ENCODE measurements at places on chromosomes 5 and 9.
A peak's percentile ranks its signal among the peaks of the same experiment; 100 is the strongest.

DNA sequence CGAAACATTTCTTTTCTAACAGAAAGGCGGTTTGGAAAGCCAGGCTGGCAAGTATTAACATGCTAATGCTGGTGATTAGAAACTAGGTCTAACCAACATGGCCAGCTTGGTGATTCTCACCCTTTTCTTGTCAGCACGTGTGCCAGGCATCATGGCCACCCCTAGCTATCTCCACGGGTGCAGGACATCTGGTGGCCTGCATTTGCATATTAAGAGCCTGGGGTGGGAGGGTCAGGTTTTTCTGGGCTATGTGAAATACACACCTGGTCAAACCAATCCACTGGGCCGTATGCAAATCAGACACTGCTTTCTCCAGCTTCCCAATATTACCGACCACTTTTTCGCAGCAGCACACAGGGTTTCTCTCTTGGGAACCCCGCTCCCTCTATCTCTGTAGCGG lies 612.1 kb downstream of the PTPRD start:
- no peak for DNase-seq

DNA sequence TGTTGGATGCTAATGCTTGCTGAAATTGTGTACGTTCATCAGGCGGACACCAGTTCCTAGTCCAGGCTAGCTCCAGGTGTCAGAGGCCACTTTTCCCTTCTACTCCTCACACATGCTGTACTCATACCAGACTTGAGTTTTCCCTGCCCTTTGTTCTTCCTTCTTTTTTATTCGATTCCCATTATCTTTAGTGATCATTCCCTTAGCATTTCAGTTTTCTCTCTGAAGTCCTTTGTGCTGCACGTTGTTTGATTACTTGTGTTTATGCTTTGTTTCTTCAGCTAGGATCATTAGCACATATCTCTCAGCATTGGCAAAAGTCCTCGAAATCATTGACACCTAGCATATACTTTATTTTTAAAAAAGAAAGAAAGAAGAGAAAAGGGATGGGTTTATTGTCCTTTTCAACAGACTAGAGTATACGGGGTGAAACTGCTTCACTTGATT lies 409 bp upstream of the COX7C start:
- DNase-seq: no peak

DNA sequence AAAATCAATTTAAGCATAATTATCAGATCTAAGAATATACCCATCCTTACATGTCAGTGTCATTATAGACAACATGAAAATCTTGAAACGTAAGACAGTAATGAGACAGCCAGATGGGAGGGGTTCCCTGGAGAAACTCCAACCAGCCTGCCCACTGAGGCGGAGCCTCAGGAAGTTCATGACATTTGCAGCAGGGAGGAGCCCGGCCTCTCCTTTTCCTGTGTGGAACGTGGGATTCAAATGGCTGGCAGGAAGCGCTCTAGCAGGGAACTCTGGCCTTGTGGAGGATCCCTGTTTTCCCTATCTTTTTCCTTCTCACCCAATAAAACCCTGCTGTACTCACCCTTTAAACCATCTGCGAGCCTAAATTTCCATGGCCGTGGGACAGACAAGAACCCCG lies 176.6 kb upstream of the KCNN2 start:
- peak; percentile 70 for DNase-seq

DNA sequence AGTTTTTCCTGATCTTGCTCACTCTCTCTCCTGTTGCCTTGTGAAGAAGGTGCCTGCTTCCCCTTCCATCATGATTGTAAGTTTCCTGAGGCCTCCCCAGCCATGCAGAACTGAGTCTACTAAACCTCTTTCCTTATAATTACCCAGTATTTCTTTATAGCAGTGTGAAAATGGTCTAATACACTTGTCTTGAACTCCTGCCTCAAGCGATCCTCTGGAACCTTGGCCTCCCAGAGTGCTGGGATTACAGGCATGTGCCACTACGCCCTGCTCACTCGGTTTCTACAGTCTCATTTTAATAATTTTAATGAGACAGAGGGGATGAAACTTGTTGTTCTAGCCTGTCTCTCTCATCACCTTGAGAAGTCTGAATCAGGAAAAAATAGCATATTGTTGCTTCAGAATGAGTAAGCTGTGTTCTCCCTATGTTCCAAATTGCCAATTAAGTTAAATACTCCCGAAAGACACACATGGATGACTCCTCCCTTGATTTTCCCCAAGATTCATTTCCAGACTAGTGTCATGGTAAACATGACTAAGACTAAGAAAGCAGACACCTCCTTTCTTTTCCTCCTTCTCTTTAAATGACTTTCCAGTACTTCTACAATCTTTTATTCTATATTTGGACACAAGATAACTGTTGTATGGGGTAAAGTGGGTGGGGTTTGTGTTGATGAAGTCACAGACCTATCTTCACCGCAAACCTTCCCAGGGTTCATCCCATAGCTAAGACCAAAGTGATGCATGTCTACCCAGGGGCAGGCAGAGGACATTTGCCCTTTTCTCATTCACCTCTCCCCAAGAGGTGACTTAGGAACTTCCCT lies 7.8 kb upstream of the DNAJC18 start:
- DNase-seq: peak; percentile 42

DNA sequence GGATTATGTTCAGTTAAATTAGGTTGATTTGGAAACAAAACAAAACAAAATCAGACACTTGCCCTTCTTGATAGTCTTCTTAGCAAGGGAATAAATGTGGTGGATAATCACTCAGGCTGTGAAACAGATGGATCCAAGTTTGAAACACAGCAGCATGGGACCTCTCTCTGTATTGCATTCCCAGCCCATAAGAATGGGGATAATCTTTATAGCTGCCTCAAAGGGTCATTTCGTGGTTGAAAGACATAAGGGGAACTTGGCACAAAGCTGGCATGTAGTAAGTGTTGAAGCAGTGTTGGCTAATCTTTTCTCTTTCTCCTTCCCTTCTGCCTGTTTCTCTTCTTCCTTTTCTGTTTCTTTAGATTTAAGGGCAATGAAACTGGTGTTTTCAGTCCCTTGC lies 333.9 kb upstream of the TLE4 start:
- no peak for DNase-seq

GRCh38 chr9:82923092-82923911 lies 139.6 kb downstream of the RASEF start:
- no peak for DNase-seq

- no peak for DNase-seq
Measured at GRCh38 chr5:169283887-169284286, 17.1 kb downstream of the SLIT3 start.

- peak; percentile 66 for DNase-seq
Measured at GRCh38 chr9:70435948-70436347, 21.5 kb upstream of the KLF9 start.

- no peak for DNase-seq
Measured at GRCh38 chr5:34603378-34603777, 52.8 kb upstream of the RAI14 start.

DNA sequence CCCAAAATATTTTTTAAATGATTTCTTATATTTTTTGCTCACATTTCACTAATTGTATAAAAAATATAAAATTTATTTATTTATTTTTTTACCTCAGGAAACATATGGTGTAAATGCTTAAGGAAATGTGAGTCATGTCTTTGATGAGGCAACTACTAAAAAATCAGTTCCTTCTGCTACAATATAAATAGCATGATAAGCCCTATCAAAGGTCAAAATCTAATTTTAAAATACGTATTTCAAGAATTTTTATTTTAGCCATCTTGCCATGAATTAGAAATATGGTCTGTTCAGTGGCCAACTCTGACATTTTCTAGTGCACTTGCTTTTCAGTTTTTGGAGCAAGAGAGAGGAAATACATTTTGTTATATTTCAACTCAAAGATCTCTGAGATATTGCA lies 50.5 kb downstream of the PDE4D start:
- DNase-seq: peak; percentile 51

GRCh38 chr5:122415030-122415800 lies 103.2 kb downstream of the SNCAIP start:
- peak; percentile 70 for DNase-seq

GRCh38 chr5:10760921-10761184 lies 181 bp downstream of the DAP start:
- no peak for DNase-seq

- no peak for DNase-seq
Measured at GRCh38 chr9:83476513-83476912, 61.7 kb downstream of the FRMD3 start.

DNA sequence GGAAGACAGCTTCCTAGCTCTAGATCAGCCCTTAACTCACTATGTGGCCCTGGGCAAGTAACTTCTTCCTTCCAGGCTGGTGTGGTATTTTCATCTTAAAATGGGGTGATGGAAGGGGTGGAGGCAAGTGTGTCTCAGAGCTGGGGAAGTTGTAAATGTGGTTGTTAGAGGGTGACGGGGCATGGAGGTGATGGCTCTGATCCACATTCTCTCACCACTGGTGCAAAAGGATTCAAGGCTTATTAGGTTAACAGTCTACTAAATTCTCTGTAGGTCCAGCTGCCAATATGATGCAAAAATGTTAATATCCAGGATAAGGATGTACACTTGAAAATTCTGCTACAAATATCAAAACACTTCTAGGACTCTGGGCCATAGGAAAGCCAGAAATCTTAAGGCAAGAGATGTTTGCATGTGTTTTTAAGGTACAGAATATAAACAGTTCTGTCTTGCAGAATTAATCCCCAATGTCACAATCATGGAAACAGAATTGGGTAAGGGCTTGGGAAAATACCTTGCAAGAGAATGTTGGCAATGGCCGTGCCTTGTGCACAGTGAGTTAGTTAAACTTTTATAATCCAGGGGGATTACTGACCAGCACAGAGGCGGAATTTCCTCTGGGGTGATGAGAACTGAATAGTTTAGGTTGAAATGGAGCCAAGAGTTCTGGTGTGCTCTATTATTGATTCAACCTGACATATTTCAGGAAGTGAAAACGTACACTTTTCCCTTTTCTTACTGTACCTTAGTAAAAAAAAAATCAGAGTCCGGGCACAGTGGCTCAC lies 19.8 kb downstream of the TNFSF15 start:
- no peak for DNase-seq

DNA sequence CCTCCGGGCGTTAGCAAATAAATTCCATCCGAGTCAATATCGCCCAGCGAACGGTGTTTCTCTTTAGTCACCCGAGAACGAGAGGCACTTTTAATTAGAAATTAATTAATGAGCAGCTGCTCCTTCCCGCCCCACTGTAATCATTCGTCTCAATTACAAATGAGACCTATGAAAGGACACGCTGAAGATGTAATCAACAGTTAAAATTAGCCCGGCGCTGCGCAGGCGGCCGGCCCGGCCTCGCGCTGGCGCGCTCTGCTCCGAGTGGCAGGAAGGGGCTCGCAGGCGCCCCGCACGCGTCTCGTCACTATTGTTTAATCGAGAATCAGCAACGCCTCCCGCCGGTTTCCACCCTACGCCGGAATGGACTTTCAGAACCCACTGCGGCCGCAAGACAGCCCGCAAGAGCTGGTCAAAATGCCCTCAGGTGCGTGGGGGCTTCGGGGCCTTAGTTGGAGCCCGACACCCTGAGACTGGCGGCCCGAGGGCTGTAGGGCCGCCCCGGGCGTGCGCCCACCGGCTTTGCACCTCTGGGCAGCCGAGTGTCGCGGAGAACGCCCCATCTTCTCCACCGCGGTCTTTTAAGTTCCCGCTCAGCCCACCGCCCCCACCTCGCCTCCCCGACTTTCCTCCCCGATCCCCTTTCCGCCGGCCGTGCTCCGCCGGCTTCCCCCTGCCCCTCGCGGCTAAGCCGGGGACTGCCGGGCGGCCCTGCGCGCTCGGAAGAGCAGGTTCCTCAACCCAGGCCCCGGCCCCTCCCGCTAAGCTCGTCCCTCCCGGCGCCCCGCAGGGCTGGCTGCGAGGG lies 597 bp upstream of the IRX4 start:
- no peak for DNase-seq

DNA sequence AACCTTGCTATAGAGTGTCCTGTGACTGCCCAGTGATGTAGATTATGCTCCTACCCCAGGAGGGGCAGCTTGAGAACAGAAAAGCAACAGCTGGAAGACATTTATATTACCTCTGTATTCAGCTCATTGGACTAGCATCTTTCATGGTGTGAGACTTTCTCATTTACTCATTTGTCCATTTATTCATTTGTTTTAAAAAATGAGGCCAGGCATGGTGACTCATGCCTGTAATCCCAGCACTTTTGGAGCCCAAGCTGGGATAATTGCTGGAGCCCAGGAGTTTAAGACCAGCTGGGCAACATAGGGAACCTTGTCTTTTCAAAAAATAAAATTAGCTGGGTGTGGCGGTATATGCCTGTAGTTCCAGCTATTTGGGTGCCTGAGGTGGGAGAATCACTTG lies 130.0 kb upstream of the LHFPL2 start:
- peak; percentile 78 for DNase-seq

DNA sequence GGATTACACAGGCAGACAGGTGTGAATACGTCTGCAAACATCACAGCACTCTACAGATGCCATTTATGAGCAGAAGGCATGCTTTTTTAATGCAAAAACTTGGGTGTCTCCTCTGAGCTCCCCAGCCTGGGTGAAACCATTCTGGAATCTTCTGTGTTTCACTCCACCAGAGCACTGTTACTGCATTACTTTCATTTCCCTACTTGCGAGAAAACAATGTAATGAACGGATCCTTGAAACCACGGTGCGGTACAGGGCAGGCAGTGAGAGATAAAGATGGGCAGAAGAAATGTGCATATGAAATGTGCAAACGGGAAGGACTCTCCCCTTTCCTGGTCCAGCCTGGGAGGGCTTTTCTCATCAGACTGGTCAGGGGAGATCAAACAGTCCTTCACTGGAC lies 584.3 kb upstream of the KLF4 start:
- DNase-seq: no peak

- DNase-seq: no peak
Measured at GRCh38 chr9:129938291-129938979, 103.2 kb downstream of the USP20 start.

DNA sequence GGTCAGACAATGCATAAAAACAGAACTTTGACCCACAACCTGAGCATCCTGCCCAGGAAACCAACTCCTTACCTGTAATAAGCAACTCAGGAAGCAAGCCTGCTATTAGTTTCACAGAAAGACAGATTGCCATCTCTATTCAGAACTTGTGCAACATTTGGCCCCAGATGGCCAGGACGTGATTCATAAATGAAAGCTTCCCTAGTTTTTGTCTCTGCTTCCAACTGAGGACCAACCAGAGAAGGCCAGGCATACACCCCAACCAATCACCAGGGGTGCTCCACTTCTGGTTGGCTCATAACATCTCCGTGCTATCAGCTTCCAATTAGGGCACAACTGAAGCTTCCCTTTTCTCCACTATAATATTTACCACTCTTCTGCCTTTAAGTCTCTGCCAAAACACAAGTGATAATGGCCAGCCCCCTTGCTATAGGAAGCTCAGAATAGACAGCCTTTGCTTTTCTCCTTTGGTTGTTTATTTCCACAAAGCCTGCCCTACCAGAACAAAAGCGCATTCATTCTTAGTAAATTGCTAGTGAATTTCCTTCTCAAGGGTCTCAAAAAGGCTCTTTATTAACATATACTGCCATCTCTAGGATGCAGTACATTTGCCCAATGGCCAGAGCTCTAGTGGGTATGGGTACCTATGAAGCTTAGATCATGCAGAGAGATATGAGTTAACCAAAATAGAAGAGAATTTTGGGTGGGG lies 289.7 kb upstream of the DAP start:
- peak; percentile 4 for DNase-seq

GRCh38 chr5:143474616-143475015 lies 71.1 kb upstream of the NR3C1 start:
- no peak for DNase-seq

- no peak for DNase-seq
Measured at GRCh38 chr9:90505695-90506094, 136.9 kb downstream of the DIRAS2 start.
